Motor neuron (in vitro differentiated cells): ENCODE measurements at places on chromosomes 2 and 18. TPM values are rescaled to one million over a fixed set of nuclear protein-coding genes. Genes with fewer than 3 reads are reported as not detected.

DNA sequence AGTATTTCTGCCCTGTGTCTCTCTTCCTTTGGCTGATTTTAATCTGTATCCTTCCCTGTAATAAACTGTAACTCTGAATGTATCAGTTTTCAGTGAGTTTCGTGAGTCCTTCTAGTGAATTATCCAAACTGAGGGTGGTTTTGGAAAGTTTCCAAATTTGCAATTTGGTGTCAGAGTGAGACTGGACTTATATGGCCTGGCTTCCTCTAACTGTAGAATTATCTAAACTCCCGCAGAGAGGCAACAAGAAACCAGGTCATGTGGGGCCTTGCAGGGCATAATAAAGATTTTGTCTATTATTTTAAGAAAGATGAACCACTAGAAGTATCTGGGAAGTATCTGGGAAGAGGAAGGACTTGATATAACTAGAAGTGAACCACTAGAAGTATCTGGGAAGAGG lies 95.3 kb upstream of the RNF152 start:
- ATAC-seq = no peak

DNA sequence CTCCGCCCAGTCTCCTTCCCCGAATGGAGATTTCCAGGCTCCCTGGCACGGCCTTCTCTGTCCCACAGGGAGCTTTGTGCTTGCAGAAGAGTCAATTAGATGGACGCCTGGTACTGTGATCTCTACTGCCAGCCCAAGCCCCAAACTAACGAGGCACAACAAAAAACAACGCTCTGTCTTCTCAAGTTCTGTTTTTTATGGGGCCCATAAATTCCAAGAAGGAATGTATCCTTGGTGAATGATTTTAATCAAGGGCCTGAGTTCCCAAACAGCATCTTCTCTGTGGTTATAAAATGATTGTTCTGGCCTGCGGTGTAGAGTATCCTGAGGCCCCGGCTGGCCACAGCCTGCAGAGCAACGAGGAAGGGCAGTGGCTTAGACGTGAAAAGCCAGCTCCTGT lies 219.5 kb downstream of the CLIP4 start:
- no peak for ATAC-seq

DNA sequence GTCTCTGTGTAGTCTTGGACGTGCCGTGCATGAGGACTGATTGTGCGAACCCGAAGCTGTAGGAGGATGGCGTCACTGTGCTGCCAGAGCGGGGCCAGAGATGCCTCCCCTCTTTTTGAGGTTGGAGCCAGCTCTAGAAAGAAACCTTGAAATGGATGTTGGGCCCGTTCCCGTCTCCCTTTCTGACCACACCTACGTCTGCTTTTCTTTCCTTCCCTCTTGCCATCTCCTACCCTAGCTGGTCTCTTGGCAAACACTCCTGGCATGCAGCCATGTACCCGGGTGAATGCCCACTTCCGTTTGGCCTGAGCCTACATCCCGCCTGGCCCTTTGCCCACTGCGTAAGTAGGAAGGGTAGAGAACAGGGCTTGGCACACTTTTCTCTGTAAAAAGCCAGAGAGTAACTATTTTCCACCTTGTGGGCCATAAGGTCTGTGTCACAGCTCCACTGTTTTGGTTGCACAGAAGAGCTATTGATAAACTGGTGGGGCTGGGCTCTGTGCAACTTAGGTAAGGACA lies 37.4 kb downstream of the SH3BP4 start:
- ATAC-seq = no peak

- no peak for ATAC-seq
Measured at GRCh38 chr2:20352230-20352578, 1.6 kb upstream of the PUM2 start.

GRCh38 chr2:159623436-159623835 lies 7.1 kb upstream of the BAZ2B start:
- no peak for ATAC-seq

The GPBAR1 gene
- total RNA-seq = 1.1 TPM in 2 replicates

The ASPRV1 gene
- 0.97 and 1.1 TPM in 2 replicates for total RNA-seq
